ENCODE measurements at places on chromosomes 3 and 15.

- no peak for DNase-seq
Observed at GRCh38 chr3:42802876-42803413, 1.3 kb downstream of the HIGD1A start.

DNA sequence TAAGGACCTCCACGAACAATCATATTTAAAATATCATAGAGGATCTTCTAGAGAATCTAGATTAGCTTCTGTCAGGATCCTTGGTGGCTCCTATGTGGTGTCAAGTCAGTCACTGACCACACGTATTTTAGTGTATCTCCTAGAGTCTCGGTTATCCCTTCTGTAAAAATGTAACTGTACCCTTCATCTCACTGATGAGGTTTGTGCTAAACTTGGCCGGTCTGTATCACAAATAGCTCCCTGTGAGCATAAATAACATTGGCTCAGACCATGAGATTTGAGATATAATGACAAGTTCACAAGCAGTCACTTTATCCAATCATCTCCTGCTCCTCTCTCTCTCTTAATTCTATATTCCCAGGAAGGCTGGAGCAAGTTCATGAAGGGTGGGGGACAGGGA is 93.6 kb upstream of the ARL6 start:
- no peak for DNase-seq

GRCh38 chr3:14601692-14602005 is 49.9 kb upstream of the CCDC174 start:
- DNase-seq: no peak

DNA sequence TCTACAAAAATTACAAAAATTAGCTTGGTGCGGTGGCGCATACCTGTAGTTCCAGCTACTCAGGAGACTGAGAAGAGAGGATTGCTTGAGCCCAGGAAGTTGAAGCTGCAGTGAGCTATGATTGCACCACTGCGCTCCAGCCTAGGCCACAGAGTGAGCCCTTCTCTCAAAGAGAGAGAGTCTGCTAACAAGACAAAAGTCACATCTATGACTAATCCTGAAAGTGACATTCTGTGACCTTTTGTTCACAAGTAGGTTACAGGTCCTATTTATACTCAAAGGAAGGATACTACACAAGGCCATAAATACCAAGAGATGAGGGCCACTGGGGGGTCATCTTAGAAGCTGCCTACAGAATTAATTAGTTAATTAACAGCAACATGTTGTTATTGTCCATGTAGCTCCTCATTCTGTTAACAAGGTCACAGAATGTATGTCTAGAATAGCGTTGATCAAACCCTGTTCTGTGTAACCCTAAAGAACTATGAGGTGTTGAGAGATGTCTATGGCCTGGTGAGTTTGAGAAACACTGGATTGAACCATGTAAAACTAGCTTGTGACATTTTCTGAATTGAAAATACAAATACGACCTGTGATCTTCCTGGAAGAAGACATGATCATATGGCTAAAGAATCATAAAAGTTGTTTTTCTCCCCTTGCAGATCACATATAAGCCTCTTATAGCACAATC is 97.0 kb downstream of the SAMMSON start:
- no peak for DNase-seq

DNA sequence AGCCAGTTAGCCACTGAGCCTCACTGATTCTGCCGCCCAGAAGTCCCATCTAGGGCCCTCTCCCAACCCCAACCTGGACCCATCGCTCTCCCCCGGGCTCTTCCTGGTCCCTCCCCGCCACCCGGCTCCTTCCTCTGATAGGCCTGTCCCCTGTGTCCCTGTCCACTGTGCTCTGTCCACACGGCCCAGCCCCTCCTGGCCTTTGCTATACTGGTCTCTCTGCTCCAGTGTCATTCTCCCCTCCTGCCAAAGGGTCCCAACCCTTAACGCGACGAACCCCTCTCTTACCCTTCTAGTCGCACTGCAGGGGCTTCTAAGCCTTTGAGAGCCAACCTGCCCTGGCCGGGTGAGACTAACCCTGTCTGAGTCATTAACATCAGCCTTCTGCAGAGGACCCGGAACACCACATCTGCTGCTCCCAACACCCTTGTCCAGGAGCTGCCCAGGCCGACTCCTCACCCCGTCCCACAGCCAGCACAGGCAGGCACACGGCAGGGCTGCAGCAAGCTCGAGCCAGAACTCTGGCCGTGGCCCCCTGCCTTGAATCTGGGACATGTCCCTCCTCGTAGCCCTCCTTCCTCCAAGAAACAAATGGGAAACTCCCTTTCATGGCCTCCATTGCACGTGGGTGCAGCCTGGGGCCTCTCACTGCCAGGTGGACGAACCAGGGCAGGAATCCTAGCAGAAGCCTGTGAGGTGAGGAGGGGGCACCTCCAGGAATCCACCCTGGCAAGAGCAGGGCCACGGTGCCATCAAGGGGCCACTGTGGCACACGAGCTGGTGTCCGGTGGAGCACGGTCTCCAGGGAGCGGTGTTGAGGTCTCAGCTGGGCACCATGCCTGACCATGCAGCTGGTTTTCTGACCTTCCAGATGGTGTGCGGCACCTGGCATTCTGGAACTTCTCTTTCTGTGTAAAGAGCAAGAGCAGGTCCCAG is 140.9 kb upstream of the IQSEC1 start:
- no peak for DNase-seq

DNA sequence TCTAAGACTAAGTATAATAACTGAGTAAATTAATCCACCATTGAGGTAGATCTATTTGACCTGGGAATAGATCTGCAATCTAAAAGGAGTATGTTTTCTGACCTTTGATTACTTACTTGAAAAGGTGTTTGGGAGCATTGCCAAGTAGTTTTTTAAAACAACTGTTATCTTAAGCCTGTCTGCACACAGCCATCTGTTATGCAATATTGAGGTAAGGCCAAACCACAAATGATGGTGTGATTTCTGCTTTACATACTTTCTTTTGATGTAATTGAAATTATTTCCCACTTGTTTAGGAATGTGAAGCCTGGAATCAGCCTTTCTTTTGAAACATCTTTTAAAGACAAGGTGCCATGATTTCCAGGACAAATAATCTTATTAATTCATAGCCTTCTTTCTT is 274.0 kb downstream of the BBX start:
- no peak for DNase-seq

All from kidney capillary endothelial cell (primary cell).